WTC11 (cell line): ENCODE measurements at places on chromosomes 1 and 21.

GRCh38 chr21:41932191-41932575, 21.6 kb downstream of the C2CD2 start:
- no peak for DNase-seq

GRCh38 chr1:113734357-113735055, 24.8 kb downstream of the PHTF1 start:
- DNase-seq: no peak

- no peak for DNase-seq
Observed at GRCh38 chr1:182122913-182123260, 61.4 kb upstream of the ZNF648 start.

- DNase-seq: no peak
Observed at GRCh38 chr1:65764052-65764451, 28.6 kb upstream of the PDE4B start.

- DNase-seq: no peak
Observed at GRCh38 chr1:78668427-78668826, 18.8 kb downstream of the IFI44 start.

DNA sequence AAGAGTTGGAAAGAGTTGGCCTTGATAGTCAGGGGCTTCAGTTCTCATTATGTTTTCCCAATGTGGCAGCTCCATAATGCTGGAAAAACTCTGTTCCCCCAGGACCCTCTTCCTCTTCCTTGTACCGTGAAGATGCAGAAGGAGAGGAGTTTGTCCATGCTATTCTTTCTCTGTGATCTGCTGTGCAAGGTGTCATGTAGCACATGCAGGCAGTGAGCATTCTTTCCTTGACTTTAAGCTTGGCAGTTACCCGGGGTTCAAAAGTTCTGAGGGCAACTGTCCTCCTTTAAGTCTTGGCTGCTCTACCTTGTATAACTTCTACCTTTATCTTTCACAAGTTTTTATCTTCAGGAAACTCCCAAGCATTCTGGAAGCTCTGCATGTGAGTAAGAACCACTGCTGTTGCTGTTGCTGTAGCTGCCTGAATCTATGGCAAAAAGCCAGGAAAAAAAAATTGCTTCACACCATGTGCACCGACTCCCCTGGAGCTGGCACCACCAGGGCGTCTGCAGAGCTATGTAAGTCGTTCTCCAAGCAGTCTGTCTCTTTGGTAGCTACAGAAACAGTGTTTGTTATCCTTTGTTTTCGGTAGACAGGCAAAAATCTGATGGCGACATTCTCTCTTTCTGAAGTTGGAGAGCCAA, 42.7 kb upstream of the SLC16A1 start:
- DNase-seq: no peak

- DNase-seq: no peak
Observed at GRCh38 chr1:229867726-229868125, 199.3 kb upstream of the GALNT2 start.

GRCh38 chr21:44513389-44514217, 26.4 kb downstream of the KRTAP10-1 start:
- no peak for DNase-seq

DNA sequence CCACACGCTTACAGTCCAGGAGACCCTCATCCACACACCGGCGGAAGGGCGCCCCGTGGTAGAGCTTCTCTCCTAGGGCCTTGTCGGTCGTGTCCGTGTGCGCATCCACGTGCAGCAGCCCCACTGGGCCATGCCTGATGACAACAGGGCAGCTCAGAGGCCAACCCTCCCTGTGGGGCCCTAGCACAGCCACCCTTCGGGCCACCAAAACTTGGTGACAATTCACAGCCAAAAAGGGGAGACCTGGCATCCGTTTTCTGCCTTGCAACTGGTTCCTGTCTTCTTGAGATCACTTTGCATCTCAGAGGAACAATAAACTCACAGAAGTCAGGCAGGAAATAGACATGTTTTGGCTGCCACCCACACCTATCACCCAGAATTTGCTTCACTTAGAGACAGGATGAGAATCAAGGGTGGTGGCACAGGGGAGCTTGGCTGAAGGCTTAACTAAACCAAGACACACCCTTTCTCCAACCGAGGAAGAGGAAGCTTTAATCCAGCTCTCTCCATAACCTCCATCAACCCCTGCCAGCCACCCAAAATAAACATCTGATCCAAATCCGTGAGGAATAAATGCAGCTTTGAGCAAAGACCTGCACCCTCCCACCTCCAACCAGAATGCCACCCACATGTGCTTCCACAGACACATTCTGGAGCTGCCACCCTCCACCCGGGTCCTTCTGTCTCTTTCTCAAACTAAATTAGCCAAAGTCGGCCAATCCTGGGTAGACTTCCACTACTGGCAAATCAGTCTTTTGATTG, 5.7 kb downstream of the AGMAT start:
- DNase-seq: no peak

GRCh38 chr1:97849345-97850340, 71.2 kb downstream of the DPYD start:
- DNase-seq: no peak

DNA sequence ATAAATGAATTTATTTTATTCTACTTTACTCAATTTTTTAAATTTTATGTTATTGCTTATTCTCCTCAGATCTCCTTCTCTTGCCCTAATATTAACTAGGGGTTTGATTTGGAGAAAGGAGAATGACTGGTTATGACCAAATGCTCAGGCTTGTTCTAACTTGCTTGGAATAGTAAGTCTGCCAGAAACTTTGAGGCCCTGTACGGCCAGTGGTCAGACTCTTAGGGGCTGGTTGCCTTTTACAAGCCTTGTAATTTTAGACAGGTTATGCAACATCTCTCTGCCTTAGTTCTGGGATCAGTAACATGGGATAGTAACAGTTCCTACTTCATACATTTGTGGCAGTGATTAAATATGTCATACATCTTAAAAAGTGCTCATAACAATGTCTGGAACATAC, 279.5 kb downstream of the DUSP10 start:
- no peak for DNase-seq

DNA sequence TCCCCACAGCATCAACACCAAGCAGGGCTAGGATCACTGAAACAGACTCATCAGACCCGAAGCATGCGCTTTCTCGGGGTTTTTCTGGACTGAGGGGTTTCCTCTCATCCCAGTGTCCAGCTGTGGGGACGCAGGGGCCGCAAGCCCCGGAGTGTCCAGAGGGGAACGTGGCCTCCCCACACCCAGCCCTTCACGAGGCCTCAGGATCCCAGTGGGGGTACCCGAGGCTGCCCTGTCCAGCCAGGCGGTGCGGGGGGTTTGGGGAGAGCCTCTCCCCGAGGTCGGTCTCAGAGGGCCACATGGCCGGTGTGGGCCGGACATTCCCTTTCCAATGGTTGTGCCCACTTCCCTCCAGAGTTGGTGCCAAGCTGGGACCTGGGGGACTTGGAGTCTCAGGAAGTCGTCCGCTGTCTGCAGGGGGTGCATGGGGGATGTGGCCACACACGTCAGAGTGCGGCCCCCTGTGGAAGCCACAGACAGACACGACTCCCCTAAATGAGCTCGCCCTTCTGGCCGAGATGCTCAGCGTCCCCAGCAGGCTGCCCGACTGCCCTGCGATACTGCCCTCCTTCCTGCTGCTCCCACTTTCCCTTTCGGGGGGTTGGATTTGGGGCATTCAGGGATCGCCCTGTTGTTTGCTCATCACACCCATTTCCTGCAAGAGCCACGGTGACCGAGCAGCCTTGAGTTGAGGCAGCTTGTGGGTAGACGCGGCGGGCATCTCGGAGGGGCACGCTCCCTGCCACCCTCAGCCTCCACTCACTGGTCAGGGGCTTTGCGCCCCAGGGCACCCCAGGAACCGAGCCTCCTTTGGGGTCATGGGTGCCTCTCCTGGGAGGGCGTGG, 4.1 kb downstream of the COL6A1 start:
- DNase-seq: peak; percentile 7

DNA sequence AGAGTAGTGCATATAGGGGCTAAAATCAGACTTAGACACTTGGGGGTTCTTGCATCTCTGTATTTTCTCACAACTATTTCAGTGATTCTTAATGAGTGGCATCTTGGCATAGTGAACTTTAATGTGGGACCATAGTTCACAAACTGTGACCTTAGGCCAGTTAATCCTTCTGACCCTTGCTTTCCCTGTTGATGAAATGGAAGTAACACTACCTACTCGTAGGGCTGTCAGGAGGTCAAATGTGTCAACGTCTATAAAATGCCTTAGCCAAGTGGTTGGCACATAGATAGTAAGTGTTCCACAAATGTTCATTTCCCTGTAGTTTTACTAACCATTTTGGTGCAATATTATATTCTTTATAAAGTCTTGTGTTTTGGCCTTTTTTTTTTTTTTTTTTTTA, 49.4 kb downstream of the DYRK1A start:
- no peak for DNase-seq

DNA sequence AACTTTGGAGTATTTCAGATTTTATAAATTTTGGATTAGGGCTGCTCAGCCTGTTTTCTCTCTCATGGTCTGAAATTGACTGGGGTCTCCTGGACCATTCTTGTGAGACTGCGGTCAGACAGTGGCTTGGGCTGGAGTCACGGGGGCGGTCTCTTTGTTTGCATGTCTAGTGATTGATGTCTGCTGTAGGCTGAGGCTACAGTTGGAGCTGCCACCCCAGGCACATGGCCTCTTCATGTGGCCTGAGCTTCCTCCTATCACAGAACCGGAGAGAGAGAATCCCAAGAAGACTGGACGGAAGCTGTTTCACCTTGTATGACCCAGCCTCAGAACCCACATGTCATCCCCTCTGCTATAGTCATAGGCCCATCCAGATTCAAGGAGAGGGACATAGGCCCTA, 96.1 kb downstream of the NID1 start:
- DNase-seq: no peak

- no peak for DNase-seq
Observed at GRCh38 chr21:39647476-39647875, 34.7 kb downstream of the B3GALT5 start.

- DNase-seq: peak; percentile 39
Observed at GRCh38 chr1:180816132-180816531, 96.6 kb upstream of the KIAA1614 start.

- no peak for DNase-seq
Observed at GRCh38 chr1:218426343-218426657, 81.2 kb downstream of the TGFB2 start.
